A549 treated with AZD2906 at 1 μM for 4 hours (cell line): ENCODE measurements at places on chromosomes 3 and 15. TPM values are rescaled to one million over a fixed set of nuclear protein-coding genes. Genes with fewer than 3 reads are reported as not detected.

ZNF385D gene
- 0.06 TPM in 1 of 5 replicates, not detected in the others for total RNA-seq

ASB14 gene
- not detected in 5 replicates for total RNA-seq

RPP25 gene
- total RNA-seq = 18.8 to 28.2 TPM (median 26.4 TPM) in 5 replicates

GOLGA6L7 gene
- not detected in 5 replicates for total RNA-seq

SLC6A11 gene
- total RNA-seq = 0.06 to 0.09 TPM (median 0.07 TPM) in 5 replicates

GPR149 gene
- not detected in 5 replicates for total RNA-seq
